Activated CD4-positive, alpha-beta T cell treated with anti-CD3 and anti-CD28 coated beads, Interleukin-2, amount 10 ng/mL, durations not matched to agents 7 days and 5 days (primary cell): ENCODE measurements at places on chromosomes 13 and 19.

DNA sequence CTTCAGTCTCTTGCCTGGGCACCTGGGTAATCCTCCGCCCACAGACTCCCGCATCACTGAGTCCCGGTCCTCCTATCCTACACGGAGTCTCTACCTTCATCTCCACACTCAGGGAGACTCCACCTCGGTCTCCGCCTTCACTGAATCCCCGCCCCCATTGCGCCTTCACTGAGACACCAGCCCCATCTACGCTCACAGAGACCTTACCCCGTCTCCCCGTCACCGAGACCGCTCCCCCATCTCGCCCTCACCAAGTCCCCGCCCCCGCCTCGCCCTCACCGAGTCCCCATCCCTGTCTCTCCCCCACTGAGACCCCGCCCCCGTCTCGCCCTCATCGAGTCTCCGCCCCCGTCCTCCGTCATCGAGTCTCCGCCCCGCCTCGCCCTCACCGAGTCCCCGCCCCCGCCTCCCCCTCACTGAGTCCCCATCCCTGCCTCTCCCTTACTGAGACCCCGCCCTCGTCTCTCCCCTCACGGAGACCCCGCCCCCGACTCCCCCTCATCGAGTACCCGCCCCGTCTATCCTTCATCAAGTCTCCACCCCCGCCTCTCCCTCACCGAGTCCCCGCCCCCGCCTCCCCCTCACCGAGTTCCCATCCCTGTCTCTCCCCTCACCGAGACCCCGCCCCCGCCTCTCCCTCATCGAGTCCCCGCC is 23.1 kb upstream of the ZNF846 start:
- DNase-seq: peak; percentile 95

GRCh38 chr13:69324090-69324886 is 783.3 kb upstream of the ATXN8OS start:
- DNase-seq: no peak

DNA sequence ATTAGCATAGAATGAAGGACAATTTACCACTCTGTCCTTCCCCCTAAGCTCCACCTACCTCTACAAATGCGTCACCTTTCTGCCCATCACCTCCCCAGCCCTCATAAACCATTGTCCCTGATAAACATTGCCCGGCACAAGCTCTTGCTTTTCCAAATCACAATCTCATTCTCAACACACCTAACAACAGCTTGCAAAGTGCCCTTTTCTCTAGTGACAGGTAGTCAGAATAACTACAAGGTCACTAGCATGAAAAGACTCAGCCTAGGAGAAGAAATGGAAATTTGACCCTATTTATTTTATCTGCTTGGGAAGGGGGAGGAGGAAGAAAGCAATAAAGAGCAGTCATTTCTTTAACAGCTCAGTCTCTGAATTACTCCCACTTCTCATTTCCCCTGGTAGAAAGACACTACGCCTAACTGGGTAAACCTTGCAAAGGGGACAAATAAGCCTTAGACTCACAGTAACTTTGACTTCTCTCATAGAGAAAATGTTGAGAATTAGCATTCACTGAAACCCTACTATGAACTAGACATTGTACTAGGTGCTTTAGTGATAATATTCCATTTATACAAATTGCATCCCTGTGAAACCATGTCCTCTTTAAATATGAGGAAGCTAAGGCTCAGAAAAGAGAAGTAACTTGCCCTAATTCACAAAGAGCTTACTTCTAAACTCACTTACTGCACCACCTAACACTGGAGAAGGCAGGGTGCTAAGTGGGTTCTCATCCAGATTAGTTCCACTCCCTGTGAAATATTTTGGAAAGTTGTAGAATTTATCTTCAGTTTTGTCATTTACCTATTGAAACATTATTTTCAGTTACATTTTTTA is 116.2 kb upstream of the FNDC3A start:
- DNase-seq: no peak

- no peak for DNase-seq
These were observed 872 bp downstream of the FARSA start for GRCh38 chr19:12932392-12933286.

- no peak for DNase-seq
These were observed 11.6 kb downstream of the WTIP start for GRCh38 chr19:34493038-34493648.

DNA sequence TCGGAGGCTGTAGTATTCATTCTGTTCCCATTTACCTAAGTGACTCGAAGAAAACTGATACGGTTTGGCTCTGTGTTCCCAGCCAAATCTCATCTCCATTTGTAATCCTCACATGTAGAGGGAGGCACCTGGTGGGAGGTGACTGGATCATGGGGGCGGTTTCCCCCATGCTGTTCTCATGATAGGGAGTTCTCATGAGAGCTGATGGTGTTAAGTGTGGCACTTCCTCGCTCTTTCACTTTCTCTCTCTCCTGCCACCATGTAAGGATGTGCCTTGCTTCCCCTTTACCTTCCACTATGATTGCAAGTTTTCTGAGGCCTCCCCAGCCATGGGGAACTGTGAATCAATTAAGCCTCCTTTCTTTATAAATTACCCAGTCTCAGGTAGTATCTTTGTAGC is 23.5 kb downstream of the SLAIN1 start:
- no peak for DNase-seq

GRCh38 chr13:110307767-110308655 is 927 bp downstream of the COL4A2 start:
- DNase-seq: no peak

GRCh38 chr13:95626768-95627167 is 17.7 kb downstream of the DZIP1 start:
- no peak for DNase-seq

- DNase-seq: peak; percentile 59
These were observed 103.9 kb upstream of the UBL3 start for GRCh38 chr13:29954082-29955028.

- peak; percentile 74 for DNase-seq
These were observed 7.7 kb downstream of the PNMA8B start for GRCh38 chr19:46487802-46488445.
